Stimulated activated CD8-positive, alpha-beta memory T cell treated with anti-CD3 and anti-CD28 coated beads, Interleukin-4, amount 100 ng/mL, for 48 hours (primary cell): ENCODE measurements at places on chromosomes 4 and X.

DNA sequence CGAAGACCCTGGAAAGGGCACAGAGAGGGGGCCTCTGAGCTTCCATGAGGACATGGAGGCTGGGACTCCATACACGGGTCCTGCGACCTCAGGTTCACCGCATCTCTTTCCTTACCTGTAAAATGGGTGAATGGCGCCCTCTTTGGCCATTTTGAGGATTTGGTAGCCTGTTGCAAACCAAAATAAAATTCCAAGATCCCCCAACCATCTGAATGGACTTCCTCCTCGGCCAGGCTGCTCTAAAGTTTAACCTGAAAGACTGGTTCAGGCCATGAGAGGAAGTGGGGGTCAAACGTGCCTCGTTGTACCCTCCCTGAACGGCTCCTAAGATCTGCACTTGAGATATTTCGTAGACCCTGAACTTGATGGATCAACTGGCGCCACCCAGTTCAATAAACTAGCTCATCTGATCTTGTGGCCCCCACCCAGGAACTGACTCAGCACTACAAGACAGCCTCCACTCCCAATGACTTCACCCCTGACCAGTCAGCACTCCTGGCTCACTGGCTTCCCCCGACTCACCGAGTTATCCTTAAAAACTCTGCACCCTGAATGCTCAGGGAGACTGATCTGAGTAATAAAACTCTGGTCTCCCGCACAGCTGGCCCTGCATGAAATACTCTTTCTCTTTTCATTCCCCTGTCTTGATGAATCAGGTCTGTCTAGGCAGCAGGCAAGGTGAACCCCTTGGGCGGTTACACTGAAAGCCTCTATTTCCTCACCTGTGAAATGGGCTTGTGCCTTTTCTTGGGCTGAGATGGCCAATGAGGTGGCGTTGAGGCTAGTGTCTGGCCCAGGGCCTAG, 32.9 kb upstream of the GPR78 start:
- no peak for DNase-seq

- no peak for DNase-seq
Observed at GRCh38 chr4:132770776-132771175, 378.3 kb upstream of the PCDH10 start.

- no peak for DNase-seq
Observed at GRCh38 chrX:129581904-129582303, 41.8 kb downstream of the OCRL start.

DNA sequence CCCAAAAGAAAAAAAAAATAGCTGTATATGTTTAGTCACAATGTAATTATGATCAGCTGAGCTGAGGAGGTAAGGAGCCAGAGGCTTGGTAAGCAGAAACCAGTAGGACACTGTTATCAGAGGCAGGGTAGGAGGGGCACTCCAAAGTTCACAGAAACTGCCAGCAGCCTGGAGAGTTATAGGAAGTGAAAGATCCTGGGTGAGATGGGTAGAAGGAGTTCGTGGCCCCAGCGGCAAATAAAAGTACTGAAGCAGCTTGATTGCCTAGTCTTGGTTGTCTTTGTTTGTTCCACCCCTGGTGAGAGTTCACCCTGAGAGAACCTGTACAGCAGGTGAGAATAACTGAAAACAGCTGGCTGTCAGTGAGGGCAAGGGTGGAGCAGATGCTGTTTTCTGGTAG, 340.8 kb downstream of the ADGRL3 start:
- no peak for DNase-seq

- DNase-seq, result no peak
Observed at GRCh38 chr4:22240814-22241213, 275.1 kb downstream of the ADGRA3 start.

DNA sequence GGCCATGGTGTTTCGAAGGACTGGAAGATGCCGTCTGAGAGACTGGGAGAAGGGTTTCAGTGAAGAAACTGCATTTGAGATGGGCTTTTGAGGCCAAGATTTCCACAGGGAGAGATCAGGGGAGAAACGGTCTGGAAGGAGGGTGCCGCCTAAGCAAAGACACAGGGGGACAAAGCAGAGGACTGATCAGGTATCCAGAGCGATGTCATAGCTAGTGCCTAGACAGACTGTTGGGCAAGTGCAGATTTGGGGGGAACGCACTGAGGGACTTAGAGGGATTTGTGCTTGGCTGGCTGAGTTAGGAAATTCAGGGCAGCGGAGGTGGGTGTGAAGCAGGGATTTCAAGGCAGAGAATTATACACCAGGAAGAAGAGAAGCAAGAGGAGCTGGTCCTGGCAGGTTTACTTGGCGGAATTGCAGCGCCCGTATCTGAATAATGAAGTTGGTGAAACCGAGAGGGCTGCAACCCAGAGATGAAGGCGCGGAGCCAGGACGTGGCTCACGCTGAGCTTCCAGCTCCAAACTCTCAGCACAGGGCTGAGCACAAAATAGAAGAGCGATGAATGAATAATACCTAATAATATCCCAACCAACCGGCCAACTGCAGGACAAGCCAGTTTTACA, 106.9 kb downstream of the MAML3 start:
- no peak for DNase-seq

- DNase-seq, result no peak
Observed at GRCh38 chr4:187903700-187904099, 91.9 kb upstream of the ZFP42 start.

GRCh38 chr4:127849505-127850234, 31.0 kb upstream of the PLK4 start:
- DNase-seq, result no peak

DNA sequence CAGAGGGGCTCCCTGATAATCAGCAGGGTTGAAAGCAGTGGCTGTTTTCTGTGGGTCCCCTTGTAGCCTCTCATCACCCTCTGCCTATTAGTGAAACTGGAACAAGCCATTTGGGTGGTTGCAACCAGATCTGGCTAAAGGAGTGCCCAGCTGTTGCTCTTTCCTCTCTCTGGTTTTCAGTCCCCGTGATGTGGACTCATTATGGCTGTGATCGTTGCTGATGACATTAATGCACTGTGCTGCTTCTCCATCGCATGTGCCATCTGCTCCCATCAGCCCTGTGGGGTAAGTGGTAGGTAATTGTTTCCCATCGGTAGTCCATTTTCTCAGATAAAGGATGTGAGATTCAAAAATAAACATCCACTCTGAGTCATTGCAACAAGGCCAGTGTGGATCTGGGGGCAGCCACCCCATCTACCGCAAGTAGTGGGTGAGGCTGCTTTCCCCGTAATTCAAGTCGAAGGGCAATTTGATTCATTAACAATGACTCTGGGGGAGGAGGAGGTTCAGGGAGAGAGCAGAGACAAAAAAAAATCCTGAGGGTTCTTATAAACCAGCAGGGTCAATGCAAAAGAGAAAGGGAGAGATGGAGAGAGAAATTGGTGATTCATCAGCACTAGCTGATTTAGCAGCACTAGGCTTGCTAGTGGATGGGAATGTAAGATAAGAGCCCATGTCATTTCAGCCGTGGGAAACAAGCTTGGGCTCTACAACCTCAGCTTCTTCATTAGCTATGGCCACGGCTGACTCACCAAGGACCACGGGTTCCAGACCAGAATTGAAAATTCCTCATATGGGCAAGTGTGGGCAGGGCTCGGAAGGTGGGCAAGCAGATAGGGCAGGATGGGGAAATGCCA, 357.8 kb downstream of the MID1IP1 start:
- no peak for DNase-seq

- no peak for DNase-seq
Observed at GRCh38 chr4:84878546-84878945, 87.9 kb downstream of the WDFY3 start.

DNA sequence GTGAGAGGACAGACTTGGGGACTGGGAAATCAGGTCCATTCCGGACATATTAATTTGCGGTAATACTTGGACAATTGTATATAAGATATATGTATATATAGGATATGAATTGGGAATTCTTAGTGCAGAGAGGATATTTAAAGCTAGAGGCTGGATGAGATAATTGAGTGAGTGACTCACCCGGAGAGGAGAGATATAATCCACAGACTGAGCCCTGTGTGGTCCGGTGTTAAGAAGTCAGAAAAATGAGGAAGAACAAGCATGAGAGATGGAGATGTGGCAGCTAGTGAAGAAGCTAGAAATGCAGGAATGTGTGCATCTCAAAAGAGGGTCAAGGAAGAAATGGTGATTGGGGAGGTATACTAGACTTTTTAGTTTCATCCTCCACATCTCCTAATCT, 336.2 kb downstream of the SLC7A11 start:
- DNase-seq, result no peak

DNA sequence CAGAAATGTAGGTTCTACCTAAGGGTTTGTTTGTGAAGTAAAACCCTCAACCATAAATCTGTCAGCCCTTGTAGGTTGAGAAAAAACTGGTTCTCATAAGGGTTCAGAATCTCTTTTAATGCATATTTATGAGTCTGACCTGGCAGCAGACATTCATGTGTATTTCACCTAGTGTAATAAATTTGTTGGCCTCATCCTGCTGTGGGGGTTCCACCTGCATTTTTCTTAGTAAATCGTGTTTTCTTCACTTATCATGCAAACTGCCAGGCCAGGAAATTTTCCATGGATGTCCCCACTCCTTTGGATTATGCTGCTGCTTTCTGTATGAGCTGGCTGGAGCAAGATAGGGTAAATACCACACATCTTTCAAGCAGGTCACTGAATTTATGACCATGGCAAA, 42.4 kb downstream of the KLHL13 start:
- no peak for DNase-seq

- DNase-seq, result no peak
Observed at GRCh38 chr4:126592088-126592487, 1040.7 kb upstream of the INTU start.

- no peak for DNase-seq
Observed at GRCh38 chrX:118272242-118272641, 73.7 kb upstream of the WDR44 start.

GRCh38 chrX:153340111-153340510, 6.2 kb downstream of the ZNF275 start:
- DNase-seq, result no peak

DNA sequence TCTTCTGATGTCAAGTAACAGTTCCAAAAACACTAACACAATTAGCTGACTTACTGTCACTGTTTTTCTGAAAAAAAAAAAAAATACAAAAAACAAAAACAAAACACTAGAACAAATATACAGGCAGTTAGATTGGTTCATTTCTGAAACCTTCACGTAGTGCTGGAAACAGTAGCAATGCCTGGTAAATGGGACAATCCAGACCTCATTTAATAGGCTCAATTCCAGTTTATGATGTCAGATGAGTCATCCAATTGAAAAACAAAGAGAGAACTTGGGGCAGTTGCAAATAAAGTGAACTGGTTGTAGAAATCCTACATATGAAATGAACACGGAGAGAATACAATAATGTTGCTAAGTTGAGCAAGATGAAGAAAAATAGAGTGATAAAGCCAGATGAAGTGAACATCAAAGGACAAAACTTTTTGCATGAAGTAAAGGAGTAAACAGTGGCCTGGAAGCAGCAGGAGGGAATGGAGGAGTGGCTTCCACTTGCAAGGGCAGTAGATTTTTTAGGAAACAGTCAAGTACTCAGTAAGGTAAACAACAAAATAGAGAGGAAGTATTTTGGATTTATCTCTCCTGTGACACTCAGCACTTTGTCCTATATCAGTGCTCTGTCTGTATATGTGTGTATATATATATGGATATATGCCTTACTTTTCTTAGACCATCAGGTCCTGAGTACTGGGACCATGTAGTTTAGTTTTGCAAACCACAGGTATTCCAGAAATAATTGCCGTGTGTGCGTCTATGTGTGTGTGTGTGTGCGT, 39.3 kb upstream of the MAGEA10 start:
- DNase-seq, result no peak

- no peak for DNase-seq
Observed at GRCh38 chr4:96833831-96834230, 993.9 kb downstream of the PDHA2 start.

DNA sequence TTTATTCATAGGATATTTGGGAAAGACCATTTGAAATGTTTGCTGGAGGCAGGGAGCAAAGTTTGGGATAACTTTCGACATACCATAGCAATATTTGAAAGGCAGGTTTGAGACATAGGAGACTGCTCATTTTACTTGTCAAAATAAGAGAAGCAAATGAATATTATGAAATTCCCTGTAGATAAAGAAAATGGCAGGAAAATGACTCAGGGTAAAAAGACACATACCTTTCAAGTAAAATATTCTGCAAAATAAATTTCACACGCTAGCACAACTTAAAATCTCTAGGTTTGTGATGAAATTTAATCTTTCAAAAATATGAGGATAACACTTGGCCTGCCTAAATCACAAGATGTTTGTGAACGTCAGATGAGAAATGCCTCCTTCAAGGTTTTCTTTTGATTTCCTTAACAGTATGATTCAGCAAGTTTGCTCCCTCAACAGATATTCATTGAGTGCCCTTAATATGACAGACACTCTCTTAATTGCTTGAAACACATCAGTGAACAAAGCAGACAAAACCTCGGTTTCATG, 6.6 kb downstream of the TMEM156 start:
- DNase-seq, result no peak

DNA sequence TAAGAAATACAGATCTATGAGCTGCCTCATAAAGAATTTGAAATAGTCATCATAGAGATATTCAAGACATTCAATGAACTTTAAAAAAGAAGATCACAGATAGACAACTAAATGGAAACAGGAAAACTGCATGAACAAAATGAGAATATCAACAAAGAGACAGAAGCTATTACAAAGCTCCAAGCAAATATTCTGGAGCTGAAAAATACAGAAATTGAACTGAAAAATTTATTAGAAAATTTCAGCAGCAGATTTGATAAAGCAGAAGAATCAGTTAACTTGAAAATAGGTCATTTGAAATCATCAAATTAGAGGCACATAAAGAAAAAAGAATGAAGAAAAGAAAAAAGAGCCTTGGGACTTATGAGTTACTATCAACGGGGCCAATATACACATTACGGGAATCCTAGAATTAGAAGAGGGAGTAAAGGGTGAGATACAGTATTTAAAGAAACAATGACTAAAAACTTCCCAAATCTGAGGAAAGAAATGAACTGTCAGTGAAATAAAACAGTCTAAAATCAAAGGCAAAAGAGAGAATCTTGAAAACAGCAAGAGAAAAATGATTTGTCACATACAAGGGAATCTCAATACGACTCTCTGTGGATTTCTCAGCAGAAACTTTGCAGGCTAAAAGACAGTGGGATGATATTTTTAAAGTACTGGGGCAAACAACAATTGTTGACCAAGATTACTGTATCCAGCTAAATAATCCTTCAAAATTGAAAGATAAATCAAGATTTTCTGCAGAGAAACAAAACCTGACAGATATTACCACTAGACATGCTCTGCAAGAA, 641.6 kb downstream of the ANKRD50 start:
- DNase-seq, result no peak

DNA sequence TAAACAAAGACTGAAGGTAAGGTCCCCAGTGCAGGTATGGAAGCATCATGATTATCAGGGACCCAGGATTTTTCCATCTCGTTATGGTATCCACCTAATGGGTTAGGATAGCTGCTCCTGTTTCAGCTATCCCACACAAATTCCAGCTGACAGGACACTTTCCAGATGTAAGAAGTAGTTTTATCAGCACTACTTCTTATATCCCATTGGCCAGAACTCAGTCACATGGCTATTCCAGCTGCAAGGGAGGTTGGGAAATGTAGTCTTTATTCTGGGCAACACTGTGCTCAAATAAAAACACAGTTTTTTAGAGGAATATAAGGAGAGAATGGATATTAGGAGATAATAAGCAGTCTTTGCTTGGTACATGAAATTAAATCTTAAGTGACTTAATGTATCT, 96.7 kb downstream of the SRPX start:
- DNase-seq, result no peak
